ENCODE measurements at places on chromosomes 5 and 9.
A peak's percentile ranks its signal among the peaks of the same experiment; 100 is the strongest.

DNA sequence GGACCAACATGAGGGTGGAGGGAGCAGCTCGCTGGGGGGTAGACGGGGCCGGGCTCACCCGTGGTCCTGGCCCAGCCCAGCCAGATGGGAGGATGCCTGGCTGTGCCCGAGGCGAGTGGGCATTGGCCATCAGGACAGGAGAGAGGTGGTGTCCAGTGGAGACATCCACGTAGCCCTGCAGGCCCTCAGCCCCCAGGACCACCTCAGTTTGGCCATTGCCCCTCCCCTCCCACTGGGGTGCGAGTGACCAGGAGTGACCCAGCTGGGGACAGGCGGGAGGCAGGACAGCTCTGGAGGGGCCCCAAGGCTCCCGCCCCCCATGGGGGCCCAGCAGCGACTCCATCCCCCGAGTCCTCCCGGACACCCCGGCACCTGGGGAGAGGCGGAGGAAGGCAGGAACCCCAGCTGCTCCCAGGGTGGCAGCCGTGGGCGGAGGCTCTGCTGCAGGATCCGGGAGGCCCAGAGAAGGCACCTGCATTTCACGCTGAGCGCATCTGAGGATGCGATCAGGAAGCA lies 8.3 kb downstream of the NOXA1 start:
- DNase-seq = no peak

DNA sequence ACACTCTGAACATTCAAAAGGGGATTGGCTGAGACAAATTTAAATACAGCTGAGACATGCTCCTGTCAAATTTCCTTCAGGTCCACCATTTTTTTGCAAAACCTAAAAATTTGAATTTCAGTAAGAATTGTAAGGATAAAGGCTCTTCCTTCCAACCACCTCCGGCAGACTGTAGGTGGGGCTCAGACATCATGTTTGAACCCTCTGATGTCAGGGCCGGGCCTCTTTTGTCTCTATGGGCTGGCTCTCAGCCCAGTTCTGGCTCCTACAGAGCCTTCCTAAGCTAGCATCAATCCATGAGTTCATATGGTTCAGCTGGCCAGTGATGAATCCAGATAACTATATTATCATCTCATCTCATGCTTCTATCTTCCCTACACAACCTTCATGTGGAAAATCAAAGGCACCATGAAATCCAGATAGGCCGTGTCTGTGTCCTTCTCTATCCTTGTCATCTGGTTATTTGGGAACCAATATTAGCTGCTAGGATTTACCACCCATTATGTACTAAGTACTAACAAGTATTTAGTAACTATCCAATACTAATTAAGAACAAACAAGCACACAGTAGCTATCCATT lies 44.2 kb downstream of the NIPSNAP3B start:
- no peak for DNase-seq

DNA sequence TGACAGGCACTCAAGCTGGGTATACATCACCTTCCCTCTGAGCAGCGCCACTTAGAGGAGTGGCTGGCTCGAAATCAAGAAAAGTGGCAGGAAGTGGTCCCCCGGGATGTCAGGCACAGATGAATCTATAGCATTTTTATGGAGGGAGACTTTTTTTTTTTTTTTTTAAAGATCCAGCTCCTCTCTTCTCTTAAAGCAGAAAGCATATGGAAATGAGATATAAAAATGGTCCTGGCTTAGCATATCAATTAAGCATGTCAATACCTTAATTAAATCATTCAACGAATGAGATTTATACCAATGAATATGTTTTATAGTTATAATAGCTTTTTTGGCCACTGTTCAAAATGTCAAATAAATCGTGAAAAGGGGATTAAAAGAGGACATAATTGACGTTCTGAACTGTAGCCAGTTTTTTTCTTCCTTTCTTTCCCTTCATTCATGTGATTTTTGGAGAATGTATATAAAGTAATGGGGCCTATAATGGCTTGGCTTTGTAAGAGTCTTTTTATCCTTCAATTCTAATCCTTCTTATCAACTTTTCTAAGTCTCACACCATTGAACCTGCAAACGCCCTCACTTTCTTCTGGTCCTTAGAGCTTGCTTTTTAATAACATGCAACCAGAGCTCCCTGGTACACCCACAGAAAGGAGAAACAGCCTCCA lies 319.2 kb upstream of the PANK3 start:
- DNase-seq = no peak

DNA sequence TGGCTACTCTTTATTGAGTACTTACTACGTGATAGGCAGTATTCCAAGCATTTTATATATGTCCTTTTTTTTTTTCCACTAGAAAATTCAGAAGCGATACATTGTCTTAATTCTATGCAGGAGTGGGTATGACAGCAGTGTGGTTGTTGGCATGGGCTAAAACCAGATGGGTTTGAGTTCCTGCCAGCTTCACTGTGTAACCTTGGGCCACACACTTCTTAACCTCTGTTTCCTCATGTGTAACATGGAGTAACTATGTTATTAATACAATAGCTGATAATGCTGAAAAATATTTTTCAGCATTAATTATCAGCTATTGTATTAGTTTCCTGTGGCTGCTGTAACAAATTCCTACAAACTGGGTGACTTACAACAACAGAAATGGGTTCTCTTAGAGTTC lies 12.0 kb downstream of the SNX18 start:
- DNase-seq = no peak

DNA sequence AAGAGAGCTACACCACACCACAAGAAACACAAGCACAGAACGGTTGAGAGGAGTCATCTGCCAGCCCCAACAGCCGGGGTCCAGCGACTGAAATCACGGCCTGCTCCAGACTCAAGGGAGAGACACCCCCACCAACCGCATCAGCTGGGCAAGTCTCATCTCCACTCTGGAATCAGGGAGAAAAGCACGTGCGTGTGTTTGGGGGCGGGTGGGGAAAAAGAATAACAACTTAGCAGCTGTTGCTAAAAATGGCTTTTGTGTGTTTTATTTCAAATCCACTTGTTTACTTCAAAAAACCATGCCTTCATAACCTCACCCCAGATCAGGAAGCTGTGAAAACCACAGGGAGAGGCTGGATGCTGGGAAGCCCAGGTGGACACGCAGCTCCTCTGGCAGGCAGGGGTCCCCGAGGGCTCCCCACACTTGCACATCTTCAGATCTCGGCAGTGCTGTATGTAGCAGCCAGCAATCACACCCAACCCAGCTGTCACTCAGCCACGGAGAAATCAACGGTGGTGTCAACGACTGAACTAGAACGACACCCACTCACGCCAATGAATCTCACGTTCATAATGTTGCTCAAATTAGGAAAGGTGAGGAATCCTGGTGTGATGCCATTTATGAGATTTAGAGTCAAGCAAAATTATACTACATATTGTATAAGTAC lies 19.0 kb downstream of the PNPLA7 start:
- DNase-seq = no peak

- DNase-seq = no peak
These were observed 2.1 kb downstream of the MAP3K1 start for GRCh38 chr5:56817263-56818014.

DNA sequence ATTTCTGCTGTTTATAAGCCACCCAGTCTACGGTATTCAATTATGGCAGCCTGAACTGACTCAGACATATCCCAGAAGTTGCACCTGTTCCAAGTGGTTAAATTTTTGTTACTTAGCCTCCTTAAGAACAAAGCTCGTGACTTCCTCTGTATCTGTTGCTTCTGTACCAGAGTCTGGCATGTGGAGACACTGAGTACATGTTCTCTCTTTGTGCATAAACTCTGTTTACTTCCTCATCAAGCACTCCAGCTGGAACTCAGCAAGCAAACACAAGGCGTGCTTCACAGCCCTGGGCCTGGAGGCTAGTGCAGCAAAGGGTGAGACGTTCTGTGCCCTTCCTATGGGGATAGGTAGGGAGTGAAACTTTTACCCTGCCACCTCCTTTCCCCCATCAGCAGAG lies 19.0 kb downstream of the C9orf152 start:
- DNase-seq = peak; percentile 88
